ENCODE measurements at places on chromosomes 5 and 9.

DNA sequence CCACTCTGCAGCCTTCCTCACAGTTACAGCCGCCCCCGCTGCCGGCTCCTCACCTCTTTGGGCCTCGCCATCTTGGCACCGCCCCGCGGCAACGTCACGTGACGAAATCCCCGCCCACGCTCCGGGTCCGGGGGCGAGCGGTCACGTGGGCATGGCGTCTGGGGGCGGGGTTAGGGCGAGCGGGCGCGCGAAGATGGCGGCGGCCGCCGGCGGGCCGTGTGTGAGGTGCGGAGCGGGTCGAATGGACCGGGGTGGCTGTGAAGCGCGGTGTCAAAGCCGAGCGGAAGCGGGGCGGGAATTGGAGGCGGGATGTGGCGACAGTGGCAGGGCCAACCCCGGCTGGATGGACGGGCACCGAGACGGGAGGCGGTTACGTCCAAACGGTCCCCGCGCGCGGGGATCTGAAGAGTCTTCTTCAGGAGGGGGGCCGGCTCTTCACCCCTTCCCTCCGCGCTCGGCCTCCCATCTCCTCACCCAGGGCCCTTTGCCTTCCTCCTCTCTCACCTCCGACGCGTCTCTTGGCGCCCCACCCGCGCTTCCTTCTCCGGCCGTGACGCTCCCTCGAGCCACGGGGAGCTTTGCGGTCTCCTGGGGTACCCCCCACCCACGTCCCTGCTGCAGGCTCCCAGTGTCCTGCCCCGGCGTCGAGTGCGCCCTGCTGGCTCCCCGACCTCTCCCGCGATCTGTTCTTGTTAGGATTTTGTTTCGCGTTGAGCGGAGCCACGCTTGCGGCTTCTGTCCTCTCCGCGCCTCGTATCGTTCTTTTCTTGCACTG lies at the start of the genes DOLK and NUP188:
Gene DOLK (minus strand): TSS at position 77 of the 775 bp plus-strand sequence. CDS start 300 bp downstream, outside the sequence.
Gene NUP188 (plus strand): TSS at position 173 of the 775 bp plus-strand sequence. CDS start 21 bp downstream, at position 194.
- peak; percentile 99 for DNase-seq

- DNase-seq: no peak
Observed at GRCh38 chr9:33878691-33879366, 61.9 kb downstream of the UBE2R2 start.

DNA sequence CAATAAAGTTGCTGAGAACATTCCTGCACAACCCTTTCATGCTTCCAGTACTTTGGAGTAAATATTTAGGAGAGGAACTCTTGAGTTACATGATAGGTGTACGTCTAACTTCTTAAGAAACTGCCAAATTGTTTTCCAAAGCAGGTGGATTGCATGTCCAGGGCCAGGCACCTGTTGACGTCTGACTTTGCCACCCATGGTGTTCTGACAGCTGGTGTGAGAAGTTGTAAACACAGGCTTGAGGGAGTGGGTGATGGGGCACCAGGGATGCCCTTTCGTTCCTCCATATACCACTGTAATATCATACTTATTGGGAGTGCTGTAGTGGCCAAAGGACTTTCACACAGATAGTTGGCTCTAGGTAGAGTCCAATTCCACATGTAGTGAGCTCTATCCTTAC lies 352.1 kb downstream of the GADD45G start:
- no peak for DNase-seq

GRCh38 chr5:172144291-172144815 lies 43.7 kb downstream of the STK10 start:
- DNase-seq: no peak

DNA sequence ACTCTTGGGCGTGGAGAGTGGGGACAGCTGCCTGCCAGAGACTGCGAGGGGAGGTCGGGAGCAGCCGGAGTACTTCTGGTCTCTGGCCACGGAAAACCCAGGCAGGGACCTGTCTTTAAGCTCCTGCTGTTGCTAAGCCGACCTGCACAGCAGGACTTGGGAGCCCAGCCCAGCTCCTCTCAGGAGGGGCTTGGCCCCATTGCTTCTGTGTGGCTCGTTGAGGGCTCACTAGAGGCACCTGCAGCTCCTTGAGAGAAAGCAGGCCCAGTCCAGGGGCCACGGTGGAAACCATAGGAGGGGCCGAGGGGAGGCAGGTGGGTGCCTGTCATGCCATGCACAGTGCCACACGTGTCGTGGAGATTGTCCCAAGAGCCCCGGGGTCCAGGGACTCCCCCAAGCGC lies 3.3 kb upstream of the LCN2 start:
- no peak for DNase-seq

DNA sequence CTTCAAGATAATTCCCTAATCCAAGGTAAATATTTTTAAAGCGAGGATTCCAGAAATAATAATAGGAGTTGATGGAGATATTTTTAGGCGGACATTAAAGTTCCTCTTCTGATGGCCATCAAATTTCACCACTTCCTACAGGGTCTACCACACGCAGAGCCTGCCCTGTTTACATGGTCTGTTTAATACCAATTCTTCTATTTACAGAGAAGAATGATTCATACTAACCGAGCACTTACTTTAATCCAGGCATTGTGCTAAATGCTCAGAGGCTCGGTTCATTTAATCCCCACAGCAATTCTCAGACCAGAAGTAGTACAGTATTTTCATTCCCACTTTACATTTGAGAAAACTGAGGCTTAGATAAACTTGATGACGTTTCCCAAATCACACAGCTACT lies 3.0 kb upstream of the ITGA1 start:
- no peak for DNase-seq

DNA sequence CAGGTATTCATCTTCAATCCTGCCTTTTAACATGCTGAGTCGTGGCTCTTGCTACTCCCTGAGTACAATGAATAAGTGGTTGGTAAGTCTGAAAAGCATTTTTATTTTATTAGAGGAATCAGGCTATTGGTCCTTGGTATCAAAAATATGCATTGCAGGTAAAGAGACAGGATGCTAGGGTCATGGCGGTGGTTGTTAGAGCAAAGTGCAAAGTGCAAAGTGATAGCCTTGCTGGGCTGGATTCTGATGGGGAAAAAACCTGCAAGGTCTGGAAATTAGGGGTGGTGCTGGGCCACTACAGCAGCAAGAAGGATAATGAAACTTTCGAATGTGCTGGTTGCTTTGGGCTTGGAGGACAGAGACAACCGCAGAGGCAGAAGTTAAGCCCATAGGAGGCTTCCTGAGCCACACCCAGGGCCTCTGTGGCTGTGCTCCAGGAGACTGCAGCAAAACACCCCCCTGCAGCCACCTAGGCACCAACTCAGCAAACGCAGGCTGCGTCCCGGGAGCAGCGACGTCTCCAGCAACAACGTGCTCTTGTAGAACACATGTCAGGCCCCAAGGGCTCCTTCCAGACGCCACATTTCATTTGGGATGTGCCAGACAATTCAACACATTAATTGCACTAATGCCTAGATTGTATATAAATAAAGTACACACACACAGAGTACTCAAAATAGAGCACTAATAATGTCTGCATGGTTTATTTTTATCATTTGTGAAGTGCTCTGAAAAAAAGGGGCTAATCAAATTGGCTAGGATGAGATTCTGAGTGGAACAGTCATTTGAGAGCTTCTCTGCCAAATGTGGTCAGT lies 149.8 kb upstream of the RAPGEF1 start:
- DNase-seq: no peak

- no peak for DNase-seq
Observed at GRCh38 chr9:137170486-137171148, 766 bp upstream of the LRRC26 start.

GRCh38 chr5:132098621-132099020 lies 25.0 kb downstream of the CSF2 start:
- DNase-seq: no peak

GRCh38 chr5:119583684-119584083 lies 45.7 kb upstream of the FAM170A start:
- no peak for DNase-seq

DNA sequence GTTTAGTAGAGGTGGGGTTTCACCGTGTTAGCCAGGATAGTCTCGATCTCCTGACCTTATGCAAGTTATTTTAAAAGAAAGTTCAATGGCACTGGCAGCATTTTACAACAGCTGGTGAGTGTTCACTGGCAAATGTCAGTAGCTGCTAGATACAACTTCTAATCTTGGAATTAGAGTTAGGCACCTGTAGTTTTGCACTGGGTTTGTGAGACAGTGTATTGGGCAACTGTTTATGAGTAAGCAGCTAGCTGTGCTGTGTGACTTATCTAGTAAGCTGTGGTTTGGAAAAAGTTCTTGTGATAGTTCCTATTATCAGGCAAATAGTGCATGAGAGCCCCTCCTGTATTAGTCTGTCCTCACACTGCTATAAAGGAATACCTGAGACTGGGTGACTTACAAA lies 61.5 kb downstream of the UBE2QL1 start:
- no peak for DNase-seq

- no peak for DNase-seq
Observed at GRCh38 chr5:59423021-59423420, 470.5 kb downstream of the PDE4D start.

DNA sequence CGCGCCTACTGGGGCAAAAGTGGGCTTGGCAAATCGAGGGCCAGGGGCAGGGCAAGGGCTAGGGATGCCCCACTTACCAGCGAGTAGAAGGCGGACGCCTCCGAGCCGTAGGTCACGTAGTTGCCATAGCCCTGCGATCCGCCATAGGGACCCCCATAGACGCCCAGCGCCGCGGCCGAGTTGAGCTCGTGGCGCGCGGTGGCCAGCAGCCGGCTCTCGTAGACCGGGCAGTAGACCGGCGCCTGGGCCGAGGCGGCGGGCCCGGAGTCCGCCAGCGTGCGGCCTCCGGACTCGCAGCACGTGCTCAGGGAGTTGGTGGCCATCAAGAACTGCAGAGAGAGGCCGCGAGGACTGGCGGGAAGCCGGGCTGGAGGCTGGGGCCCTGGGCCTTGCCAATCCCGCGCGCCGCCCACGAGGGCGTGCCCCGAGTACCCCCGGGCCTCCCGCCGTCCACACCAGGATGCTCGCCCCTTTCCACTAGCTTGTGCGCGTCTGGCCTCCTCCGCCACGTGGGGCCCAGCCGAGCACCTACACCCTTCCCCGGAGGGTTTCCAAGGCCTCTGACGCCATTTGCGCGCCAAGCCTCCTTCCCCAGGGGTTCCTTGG lies 891 bp downstream of the IRX4 start:
- DNase-seq: no peak

DNA sequence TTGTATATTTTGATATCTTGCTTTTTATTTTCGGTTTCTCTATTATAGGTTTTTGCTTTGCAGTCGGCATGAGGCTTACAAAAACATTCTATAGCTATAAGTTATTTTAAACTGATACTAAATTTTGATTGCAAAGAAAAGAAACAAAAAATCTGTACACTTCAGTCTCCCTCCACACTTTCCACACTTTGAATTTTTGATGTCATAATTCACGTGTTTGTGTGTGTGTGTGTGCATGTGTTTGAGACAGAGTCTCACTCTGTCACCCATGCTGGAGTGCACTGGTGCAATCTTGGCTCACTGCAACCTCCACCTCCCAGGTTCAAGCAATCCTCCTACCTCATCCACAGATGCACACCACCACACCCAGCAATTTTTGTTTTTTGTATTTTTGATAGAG lies 124.9 kb downstream of the MRPS30 start:
- no peak for DNase-seq

DNA sequence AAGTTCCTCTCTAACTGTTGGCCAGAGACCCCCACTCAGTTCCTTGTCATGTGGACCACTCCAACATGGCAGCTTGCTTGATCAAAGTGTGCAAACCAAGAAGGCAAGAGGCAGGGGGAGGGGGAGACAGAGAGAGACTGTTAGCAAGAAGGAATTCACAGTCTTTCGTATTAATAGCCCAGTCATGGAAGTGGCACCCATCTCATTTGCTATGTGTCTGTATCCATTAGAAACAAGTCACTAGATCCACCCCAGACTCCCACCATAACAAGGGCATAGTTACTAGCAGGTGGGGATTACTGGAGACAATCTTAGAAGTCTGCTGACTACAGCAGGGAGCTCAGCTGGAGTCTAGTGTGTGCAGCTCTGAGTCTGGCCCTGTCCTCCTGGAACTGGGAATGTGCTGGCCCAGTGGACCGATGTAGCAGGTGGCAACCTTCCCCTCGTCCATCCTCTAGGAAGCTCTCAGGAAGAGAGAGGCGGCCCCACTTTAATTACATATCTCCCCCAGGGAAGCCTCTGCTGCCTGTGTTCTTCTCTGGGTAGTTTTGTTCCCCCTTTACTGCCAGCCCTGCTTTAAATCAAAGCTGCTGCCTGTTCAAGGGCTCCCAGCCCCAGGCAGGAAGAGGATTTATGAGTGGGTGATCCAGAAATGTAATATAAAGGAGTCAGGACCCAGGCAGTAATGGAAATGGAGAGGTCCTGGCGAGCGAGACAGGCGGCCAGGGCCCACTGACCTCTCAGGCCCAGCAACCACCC lies 47.8 kb upstream of the ALDH1B1 start:
- no peak for DNase-seq

DNA sequence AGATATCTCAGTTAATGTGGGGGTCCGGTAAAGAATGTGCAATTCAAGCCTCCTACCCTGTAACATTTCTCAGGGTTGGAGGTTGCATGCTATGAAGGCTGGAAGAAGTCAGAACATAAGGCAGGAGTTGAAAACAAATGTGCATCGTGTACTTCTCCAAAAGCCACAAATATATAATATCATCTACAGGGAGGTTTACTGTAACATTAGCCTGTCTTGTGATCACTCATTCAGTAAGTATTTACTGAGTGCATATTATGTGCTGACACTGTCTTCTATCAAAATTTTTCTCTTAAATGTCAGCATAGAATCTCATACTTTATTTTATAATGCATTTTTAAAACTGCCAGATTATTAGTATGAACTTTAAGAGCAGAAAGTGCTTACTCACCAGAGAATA lies 105.6 kb upstream of the ZNF366 start:
- no peak for DNase-seq

- DNase-seq: no peak
Observed at GRCh38 chr5:113283558-113283957, 151.2 kb downstream of the TSSK1B start.

GRCh38 chr5:177608243-177609075 lies 8.5 kb downstream of the B4GALT7 start:
- DNase-seq: no peak

GRCh38 chr5:51389577-51390463 lies 6.6 kb downstream of the ISL1 start:
- DNase-seq: no peak

DNA sequence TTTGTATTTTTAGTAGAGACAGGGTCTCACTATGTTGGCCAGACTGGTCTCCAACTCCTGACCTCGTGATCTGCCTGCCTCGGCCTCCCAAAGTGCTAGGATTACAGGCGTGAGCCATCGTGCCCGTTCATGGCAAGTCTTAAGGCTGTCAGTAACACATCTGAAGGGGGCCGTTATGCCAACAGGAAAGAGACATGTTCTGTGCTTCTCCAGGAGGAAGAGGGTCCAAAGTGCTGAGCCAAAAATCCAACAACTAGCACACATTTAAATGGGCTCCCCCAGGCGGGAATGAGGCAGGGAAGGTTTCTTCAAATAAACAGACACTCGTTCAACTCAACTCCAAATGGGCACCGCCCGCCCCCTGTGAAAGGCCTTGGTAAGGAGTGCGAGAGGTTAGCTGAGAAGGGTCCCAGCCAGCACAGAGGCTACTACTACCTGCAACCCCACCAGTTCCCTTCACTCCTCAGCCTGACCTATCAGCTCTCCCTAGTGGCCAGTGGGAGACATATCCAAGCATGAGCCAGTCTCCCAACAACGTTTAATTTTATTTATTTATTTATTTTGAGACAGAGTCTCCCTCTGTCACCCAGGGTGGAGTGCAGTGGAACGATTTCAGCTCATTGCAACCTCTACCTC lies 84.1 kb upstream of the DMRT1 start:
- no peak for DNase-seq

- no peak for DNase-seq
Observed at GRCh38 chr9:19049917-19050636, 850 bp downstream of the RRAGA start.
